ENCODE measurements at places on chromosomes 1 and 21.

- DNase-seq = no peak
Observed at GRCh38 chr1:172882385-172882784, 168.4 kb downstream of the TNFSF18 start.

DNA sequence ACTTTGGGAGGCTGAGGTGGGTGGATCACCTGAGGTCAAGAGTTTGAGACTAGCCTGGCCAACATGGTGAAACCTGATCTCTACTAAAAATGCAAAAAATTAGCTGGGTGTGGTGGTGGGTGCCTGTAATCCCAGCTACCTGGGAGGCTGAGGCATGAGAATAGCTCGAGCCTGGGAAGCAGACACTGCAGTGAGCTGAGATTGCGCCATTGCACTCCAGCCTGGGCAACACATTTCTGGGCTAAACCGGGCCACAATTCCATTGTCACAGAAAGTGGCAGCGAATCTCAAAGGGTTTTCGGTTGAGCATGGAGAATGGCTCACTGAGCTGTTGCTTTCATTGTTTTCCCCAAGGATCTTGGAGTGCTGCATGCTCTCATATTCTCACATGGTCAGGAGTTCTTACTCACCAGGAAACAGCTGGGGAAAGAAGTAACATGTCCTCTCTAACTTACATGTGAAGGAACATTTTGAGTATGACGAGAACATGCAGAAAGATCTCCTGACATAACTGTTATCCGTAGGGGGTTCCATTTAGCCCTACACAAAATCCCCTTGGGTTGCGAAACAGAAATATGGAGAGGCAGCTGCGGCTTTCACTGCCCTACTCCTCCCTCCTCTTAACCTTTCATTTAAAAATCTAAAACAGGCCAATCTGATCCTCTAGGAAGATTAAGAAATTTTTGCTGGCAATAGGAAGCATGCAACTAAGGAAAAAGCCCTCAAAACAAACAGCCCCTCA, 341.1 kb downstream of the PCP4 start:
- DNase-seq = no peak

DNA sequence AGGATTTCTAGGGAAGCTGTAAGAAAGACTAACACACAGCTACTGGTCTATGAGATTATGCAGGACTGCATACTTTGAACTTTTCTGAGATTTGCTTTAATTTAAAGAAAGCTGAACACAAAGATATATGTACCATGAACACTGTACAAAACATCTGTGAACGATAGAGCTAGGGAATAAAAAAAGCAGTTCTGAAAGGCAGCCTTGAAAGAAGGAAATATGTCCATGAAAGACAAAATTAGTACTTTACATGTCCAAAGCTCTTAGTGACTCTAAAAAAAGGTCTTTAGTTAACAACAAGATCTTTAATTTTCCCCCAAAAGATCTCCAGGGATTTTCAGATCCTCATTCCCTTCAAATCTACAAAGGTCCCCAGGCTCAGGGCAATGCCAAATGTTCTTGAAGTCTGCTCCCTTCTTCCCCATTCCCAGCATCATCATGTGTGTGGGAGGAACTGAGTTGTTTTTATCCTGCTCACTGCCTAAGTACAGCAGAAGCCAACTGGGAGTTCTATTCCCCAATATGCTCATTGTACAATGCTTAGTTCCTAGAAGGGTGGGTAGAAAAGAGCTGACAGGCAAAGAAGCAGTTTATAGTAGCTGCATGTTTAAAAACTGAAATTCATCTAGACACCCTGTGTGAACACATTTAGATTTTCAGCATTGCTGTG, 60.1 kb upstream of the PTCH2 start:
- DNase-seq = no peak

DNA sequence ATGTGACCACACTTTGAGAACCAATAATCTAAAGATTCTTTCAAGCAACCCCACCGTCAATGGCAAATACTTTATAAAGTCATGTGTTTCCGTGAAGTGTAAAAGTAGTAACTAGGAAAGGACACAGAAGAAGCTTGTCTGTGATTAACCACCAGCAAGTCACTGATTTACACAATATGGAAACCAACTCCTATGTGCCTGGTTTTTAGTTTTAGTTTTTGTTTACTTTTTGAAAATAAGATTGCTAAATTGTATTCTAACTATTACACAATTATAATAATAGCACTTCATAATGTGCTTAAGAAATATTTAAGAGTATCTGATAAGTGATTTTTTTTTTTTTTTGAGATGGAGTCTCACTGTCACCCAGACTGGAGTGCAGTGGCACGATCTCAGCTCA, 13.0 kb downstream of the FMO2 start:
- no peak for DNase-seq

DNA sequence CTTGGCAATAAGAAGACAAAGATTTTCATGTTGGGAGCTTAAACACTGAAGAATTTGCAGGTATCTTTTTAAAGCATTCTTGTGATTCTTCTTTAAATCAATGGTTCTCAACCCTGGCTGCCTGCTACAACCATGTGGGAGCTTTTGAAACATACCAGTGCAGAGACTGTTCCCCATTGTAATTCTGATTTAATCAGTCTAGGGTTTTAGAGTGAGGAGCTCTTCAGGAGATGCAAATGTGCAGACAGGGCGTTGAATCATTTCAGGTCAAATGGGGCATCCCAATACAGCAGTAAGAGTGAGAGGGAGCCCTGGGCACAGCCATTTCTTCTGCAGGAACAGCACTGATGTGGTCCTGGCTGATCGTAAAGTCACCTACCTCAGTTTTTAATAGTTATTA, 24.3 kb downstream of the KCNJ6 start:
- DNase-seq = no peak

DNA sequence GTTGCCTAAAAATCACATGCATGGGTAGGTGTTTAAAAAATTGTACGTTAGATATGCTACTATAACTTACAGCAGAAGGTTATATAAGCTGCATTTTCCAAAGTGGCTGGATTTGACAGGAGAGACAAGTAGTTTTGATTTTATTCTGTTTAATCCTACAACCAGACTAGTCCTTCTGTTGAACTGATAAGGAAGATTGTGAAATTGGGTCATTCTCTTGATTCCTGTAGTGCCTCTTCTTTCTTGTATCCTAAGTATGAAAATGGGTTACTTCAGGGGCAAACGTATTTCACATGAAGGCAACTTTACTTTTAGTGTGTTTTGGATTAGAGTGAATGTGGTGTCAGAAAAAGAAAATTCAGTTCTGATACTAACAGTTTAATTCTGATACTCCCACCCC, 19.0 kb downstream of the CDC42 start:
- DNase-seq = no peak

DNA sequence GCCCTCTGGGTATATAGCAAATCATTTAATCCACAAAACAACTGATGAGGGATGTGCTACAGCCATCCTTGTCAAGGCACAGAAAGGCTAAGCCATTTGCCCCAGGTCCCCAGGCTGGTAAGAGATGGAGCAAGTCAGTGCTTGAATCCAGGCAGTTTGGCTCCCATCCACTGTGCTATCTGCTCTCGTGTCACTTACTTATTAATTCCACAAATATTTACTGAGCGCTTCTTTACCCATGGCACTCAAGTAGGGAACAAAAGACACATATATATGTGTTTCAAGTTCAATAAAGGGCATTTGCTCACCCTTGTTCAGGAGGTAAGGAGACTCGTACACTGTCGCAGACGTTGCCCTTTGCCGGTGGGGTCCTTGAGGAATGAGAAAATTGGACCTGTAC, 38.6 kb upstream of the MPZL1 start:
- DNase-seq = no peak

DNA sequence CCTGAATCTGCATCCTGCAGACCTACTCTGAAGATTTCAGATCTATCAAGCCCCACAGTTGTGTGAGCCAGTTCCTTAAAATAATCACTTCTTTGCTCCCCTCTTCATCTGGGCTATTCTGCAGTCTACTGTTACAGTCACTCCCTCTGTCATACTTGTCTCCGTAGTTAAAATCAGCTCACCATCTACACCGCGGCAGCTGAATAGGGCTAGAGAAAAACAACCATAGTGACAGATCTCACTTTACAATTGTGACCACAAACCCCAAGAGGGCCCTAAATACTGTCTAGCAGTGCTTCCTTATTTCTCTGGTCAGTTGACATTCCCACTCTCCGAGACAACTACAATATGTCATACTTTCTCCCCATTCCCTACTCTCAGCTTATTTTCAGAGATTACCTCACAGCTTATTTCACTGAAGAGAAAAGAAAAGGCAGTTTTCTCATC, 12.9 kb downstream of the DESI2 start:
- DNase-seq = no peak

- DNase-seq = no peak
Observed at GRCh38 chr1:67978890-67979516, 71.4 kb downstream of the DIRAS3 start.

DNA sequence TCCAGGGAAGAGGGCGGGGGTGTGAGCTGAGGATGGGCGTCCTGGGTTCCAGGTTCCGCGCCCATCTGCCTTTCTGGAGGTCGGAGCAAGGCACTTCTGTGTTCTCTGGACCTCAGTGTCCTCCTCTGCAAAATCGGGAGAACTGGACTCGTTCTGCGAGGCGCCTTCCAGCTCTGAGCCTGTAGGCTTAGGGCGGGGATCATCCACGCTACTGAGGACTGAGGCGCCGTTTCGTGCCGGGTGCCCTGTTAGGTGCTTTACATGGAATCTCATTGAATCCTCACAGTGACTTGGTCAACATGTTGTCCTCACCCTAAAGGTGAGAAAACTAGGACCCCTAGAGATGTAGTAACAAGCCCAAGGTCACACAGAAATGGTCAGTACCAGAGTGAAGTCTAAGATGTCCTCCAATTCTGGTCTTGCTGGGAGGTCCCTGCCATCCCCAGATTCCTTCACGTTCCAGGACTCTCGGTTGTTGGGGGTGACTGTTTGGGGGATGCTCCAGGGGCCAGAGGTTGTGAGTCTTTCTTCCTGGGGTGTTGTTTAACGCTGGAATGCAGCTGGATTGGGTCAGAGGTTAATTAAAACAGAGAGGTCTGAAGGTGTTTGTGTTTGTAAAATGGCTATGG, 677 bp downstream of the PRKAA2 start:
- no peak for DNase-seq

DNA sequence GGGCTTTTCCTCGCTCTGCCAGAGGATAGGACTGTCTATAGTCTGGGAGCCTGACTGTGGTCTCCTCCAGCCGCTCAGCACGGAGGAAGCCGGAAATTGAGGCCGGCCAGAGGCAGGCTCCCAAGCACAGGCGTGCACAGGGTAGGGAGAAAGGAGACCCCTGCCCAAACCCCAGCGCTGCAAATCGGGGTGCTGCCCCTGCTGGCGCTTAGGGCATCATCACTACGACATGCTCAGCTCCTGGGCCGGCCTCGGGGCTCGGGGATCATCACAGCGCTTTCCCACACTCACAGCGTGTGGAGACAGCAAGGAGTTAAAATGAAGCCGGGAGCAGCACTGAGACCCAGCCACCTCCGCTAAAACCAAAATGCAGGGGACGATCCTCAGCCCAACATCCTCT, 62.8 kb upstream of the ARHGEF16 start:
- no peak for DNase-seq

DNA sequence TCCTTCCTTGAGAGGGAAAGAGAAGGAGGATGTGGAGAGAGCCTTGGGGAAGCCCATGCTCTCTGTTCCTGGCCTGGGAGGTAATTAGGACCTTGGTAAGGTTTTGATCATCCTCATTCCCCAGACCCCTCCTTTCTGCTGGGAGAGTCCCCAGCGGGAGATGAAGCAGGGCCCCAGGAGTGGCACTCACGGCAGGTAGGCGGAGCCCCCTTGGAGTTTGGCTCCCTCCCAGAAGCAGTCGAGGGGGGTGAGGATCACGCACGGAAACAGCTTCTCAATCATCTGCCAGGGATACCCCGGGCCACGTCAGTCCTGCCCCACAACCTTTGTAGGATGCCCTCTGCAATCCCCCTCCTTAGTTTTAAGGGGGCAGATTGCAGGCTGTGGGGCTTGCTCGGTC, 11.5 kb downstream of the PTCH2 start:
- DNase-seq = no peak
